Activated CD8-positive, alpha-beta T cell treated with anti-CD3 and anti-CD28 coated beads, Interleukin-2, amount 10 ng/mL, durations not matched to agents 7 days and 5 days (primary cell): ENCODE measurements at places on chromosomes 6 and 20.

- DNase-seq = no peak
Observed at GRCh38 chr6:81383472-81383871, 369.0 kb downstream of the TENT5A start.

DNA sequence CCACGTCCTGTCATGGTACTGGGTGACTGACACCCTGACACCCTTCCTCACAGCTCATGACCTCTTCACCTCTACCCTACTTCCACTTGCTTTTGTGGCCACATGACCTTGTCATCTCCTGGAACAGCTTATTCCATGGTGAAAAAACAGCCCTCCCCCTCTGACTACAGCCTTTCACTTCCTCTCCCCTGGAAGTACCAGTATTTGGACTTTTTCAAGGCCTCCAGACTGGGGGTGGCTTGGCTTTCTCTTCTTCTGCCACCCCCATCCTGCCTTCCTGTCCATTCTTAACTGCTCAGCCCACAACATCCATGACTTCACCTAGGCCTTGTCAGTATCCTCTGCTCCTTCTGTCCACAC lies 168.4 kb downstream of the CARMIL1 start:
- DNase-seq = no peak

DNA sequence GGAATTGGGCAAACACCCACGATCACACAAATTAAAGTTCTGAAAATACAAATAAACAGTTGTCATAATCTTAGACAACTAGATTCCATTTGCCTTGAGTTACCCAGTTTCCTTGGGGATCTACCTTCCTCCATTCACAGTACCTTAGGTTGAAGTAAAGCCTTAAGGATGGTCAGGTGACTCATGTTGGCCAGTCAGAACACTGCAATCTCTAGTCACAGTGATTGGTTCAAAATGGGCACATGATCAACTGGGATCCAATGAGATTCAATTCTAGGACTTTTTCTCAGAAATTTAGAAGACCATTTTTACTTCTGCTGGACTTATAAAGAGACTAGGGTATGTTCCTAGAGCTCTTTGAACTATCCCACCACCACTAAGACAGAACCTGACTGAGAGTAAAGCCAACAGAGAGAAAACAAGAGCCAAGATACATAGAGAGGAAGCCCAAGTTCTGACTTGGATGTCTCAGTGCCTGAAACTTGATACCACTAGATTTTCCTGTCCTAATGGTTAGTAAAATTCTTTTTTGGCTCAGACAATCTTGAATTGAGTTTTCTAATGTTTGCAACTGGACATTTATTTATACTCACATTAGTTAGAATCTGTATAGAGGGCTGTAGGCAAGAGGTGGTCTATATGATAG lies 8.6 kb upstream of the CLIC5 start:
- no peak for DNase-seq

GRCh38 chr6:42230345-42231321 lies 13.0 kb upstream of the MRPS10 start:
- DNase-seq = no peak

DNA sequence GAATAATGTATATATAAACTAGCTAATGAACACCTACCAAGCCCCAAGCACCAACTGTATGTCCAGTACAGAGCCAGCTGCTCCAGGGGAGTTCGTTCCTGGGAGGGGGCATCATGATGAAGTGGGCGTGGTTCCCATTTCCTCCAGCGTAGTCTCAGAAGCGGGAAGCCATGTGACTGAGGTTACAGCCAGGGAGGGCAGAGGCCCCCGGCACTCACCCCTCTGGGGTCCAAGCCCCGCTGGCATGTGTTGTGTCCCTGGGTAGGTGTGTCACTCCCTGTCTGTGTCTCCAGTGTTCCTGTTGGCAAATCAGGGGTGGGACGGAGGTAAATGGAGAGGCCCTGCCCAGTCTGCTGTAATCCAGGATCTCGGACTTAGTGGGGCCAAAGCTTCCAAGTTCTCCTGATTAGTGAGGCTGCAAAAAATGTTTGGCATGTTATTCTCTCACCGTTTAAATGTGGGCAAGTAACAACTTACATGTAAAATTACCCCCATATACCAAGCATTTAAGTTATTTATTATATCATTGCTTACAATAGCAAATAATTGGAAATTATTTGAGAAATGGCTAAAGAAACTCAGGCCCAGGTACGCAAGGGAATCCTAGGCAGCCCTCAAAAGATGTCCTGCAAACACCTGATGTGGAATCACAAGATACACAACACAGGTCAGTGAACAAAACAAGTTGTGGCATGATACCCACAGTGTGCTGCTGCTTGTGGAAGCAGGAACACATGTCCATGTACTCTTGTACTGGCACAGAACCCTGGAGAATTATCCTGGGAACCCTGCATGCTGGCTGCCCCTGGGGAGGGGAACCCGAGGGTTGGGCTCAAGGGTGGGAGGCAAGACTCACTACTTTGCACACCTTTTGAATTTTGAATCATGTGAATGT lies 22.2 kb downstream of the FAM110A start:
- DNase-seq = no peak

DNA sequence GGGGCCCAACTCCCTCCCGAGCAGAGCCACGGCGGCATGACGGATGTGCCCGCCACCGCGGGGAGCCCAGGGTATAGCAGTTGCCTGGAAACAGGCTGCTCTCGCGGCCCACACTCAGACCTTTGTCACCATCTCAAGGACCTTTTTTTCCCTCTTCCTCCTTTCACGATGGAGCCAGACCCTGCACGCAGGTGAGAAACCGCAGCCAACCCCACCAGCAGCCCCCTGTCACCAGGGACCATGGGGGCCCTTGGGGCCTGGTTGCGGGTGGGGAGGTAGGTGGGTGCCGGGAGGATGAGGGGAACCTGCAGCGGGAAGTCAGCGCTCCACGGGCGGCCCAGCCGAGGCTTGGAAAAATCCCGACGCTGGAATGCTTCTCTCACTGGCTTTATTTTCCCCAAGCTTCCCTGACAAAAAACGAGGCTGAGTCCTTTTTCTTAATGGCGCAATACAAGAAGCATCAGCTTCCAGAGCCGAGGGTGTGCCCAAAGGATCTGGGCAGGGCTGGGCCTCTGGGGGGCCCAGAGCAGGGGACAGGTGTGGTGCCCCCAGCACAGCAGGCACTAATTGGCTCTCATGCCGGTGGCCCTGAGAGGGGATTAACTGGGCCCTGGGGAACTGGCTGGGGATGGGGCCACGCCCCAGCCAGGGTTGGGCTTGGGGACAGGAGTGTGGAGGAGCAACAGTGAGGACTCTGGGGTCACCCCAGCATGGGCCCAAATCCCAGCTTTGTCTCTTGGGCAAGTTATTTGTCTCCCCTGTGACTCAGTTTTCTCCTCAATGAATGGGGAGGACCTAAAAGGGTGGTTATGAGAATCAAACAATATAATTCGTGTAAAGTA lies 23.9 kb downstream of the NOL4L start:
- peak; percentile 42 for DNase-seq

DNA sequence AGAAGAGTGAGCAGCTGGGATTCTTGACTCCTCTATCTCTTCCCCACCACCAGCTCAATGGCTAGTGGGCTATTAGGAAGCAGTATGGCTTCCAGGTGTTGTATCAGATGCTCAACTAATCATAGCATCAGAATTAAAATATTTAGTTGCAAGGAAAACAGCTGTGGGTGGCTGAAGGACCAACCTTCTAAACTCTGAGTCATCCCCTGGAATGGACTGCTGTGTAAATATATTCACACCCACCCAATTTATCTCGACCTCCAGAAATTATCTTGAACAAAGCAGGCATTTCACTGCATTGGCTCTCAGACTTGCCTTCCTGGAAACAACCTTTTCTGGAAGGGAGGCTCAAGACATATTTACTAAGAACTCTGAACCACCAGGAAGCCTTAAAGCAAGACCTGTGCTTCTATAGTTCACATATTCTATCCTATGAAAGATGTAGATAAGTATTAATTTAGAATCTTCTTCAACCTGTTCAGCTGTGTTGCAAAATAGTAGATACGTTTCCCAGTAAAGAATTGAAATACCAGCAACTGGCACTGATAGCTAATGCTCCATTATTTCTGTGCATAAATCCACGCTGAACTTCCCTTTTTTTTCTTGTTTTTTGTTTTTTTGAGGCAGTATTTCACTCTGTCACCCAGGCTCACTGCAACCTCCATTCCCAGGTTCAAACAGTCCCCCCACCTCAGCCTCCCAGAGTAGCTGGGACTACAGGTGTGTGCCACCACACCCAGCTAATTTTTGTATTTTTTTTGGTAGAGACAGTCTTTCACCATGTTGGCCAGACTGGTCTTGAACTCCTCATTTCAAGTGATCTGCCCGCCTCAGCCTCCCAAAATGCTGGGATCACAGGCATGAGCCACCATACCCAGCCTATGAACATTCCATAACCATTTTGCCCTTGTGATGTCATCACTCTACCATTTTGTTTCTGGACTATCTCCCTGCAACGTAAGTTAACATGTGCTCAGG lies 56.9 kb upstream of the CD2AP start:
- no peak for DNase-seq

- peak; percentile 23 for DNase-seq
Observed at GRCh38 chr6:50791900-50792508, 26.7 kb upstream of the TFAP2B start.

DNA sequence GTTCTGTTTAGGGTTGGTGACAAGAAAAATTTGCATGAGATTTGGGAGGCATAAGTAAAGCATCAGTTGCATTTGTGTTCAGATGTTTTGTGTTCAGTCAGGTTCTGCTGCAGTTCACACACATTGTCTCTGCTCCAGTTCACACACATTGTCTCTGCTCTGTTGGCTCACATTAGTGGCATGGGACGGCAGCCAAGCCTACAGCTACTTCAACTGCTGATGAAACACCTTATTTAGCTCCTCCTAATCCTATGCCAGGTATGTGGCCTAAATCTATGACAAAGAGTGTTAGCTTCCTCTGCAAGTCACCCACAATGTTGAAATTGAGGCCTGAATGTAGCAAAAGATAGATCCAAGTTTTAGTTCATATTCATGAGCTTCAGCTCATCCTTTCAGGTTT lies 278.1 kb upstream of the SYNCRIP start:
- DNase-seq = no peak

GRCh38 chr20:56381501-56381900 lies 10.5 kb downstream of the AURKA start:
- no peak for DNase-seq

DNA sequence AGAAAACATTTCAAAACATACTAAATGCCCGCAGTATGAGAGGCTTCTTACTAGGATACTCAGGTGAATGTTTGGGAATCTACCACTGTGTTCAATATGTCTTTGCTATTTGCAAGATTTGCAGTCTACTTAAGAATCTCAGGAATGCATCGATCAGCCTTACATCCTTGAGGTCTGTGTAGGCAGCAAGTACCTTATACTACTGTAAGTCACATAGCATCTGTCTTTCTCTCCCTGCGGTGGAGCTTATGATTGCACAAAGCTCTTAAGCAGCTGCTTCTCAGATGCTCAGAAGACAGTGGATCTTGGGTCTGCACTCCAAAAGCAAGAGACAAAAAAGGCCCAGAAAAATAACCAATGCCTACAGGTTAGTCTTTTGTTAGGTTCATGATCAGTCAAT lies 21.4 kb downstream of the PCSK2 start:
- no peak for DNase-seq

DNA sequence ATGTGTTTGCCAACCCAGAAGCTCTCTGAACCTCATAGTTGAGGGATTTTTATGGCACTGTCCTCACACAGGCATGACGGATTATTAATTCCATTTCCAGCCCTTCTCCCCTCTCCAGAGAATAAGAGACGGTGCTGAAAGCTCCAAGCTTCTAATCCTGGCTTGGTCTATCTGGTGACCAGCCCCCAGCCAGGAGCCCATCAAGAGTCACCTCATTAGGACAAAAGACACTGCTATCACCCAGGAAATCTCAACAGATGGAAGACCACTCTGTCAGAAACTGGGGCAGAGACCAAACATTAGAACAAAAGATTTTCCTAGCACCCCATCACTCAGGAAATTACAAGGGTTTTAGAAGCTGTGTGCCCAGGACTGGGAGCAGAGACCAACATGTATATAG lies 48.2 kb downstream of the STMND1 start:
- no peak for DNase-seq

- no peak for DNase-seq
Observed at GRCh38 chr6:110428153-110428552, 12.8 kb upstream of the DDO start.

GRCh38 chr6:166045860-166046200 lies 121.8 kb downstream of the TBXT start:
- DNase-seq = no peak

GRCh38 chr6:9439621-9440330 lies 975.1 kb downstream of the TFAP2A start:
- no peak for DNase-seq

DNA sequence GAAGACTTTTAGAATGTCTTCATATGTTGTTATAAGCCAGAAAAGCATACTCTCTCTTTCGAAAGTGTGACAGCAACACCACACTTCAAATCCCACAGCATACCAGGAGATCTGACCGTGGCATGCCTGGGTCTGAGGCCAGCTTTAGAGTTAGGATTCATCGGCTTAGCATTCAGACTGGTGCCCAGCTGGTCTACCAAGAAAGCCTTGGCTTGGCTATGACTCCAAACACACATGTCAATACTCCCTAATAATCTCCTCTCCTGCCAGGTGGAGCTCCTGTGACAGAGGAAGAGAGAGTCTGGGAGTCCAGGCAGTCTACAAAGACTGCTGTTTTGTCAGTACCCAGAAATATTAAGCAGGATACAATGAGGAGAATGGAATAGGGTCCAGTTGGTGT lies 77.1 kb upstream of the MAN1A1 start:
- DNase-seq = no peak

- no peak for DNase-seq
Observed at GRCh38 chr6:24391756-24392405, 10.9 kb upstream of the MRS2 start.

DNA sequence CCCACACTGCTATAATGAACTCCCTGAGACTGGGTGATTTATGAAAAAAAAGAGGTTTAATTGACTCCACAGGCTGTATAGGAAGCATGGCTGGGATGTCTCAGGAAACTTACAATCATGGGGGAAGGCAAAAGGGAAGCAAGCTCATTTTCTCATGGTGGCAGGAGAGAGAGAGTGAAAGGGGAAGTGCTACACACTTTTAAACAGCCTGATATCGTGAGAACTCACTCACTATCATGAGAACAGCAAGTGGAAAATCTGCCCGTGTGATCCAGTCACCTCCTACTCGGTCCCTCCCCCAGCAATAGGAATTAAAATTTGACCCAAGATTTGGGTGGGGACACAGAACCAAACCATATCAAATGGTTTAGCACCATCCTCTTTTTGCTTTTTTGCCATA lies 116.6 kb upstream of the CEP162 start:
- no peak for DNase-seq

GRCh38 chr6:108735310-108736001 lies 112.8 kb upstream of the ARMC2 start:
- no peak for DNase-seq

DNA sequence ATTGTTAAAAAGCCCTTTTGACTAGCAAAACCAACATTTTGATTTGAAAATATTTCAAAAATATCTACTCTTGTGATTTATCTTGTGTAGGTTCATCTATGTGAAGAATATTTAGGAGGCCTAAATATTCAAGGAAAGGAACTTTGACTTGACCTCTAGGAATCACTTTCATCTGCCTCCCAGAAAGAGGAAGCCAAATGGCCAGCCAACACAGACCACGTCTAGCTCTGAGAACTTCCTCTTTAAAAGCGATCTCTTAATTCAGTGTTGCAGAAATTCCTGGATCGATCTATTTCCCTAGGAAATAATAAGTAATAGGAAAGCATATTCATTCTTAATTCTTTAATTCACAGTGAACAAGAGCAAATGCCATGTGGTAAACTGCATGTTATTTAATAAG lies 9.6 kb upstream of the MOXD1 start:
- no peak for DNase-seq
